ENCODE measurements at places on chromosomes 6 and 20. TPM values are rescaled to one million over a fixed set of nuclear protein-coding genes. Genes with fewer than 3 reads are reported as not detected.

GRCh38 chr6:167442245-167442644 lies 117.4 kb downstream of the TTLL2 start:
- no peak for DNase-seq

- DNase-seq, result no peak
Observed at GRCh38 chr6:148427333-148427732, 84.7 kb downstream of the SASH1 start.

DNA sequence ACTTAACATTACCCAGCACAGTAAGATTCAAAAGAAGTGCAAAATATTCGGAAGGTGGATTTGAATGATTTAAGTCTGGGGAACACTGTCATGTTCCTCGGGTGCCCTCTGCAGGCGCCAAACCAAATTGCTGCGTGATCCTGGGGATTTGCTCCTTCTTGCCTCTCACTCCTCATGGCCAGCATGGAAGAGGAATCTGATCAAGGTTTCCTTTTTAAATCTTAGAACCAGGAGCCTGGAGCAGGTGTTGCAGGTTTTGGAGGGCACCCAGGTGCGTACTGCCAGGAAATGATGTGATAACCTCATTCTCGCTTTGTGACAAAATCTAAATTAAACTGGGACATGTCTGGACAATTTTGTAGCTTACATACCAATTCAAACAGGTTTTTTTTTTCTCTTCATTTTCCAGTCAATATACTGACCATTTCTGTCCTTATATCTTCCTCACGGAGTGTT lies 8.1 kb upstream of the PFDN4 start:
- DNase-seq, result peak; percentile 91

DNA sequence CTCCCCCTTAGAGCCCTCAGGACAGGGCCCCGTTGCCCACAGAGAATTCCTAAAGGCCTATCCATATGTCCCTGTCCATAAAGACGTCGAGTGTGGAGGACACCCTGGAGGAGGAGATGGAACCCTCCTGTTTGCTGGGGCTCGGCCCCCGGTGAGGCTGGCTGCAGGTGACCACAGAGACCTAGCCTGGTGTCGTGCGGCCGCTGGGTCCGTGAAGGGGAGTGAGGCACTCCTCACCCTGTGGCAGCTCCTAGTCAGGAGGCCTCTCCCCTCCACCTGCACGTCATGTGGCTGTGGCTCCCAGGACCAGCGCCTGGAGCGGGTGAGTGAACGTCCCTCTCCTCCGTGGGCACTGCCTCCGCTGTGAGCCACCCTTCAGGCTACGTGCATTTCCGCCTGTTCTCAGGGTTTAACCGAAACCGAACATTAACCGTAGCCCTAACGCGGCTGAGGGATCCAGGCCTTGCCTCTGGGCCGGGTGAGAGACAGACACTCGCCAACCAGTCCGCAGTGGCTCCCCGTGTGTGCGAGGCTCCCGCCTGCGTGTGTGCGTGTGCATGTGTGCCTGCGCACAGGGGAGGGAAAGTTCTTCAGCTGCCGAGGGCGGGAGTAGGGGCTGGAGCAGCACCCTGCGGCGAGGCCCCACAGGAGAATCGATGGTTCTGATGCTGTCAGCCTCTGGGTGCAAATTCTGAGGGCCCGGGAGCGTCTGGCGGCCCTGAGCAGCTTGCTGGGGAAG lies 5.9 kb upstream of the TCEA2 start:
- DNase-seq, result no peak

DNA sequence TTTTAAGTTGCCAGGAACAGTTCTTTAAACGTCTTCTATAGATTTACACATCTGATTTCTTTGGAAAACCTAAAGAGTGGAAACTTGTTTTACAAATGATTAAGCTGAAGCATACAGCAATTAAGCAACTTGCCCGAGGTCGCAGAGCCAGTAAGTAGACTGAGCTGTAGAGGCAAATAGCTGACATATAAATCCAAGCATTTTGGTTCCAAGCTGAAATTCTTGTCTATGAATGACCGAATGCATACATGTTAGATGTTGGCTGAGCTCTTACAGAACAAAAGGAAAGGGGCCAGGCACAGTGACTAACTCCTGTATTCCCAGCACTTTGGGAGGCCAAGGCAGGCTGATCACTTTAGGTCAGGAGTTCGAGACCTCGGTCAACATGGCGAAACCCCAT lies 101.8 kb upstream of the SGK1 start:
- no peak for DNase-seq

- DNase-seq, result no peak
Observed at GRCh38 chr20:4445784-4446183, 275.9 kb upstream of the PRND start.

DNA sequence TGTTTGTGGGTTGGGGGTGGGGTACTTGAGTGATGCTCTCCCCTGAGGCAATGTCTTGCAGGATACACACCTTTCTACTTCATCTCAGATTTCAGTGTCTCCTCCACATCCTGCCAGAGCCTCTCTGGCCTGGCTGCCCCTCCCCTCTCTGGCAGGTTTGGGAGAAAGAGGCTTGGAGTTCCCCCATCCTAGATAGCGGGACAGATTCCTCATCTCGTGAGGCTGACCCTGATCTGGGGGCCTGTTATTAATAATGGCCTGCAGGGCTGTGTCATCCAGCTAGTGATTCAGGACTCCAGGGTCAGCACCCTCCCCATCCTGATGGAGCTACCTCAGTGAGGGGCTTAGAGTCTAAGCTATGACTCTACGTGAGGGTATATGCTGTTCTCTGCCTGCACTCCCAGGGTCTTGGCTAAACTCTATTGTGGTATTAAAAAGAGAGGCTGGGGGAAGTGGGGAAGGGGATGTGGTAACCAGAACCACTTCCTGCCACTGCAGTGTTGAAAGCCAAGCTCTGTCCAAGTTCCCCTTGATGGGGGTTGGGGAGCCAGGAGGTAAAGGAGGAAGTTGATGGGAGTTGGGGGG lies 3.7 kb upstream of the MMP9 start:
- no peak for DNase-seq

DNA sequence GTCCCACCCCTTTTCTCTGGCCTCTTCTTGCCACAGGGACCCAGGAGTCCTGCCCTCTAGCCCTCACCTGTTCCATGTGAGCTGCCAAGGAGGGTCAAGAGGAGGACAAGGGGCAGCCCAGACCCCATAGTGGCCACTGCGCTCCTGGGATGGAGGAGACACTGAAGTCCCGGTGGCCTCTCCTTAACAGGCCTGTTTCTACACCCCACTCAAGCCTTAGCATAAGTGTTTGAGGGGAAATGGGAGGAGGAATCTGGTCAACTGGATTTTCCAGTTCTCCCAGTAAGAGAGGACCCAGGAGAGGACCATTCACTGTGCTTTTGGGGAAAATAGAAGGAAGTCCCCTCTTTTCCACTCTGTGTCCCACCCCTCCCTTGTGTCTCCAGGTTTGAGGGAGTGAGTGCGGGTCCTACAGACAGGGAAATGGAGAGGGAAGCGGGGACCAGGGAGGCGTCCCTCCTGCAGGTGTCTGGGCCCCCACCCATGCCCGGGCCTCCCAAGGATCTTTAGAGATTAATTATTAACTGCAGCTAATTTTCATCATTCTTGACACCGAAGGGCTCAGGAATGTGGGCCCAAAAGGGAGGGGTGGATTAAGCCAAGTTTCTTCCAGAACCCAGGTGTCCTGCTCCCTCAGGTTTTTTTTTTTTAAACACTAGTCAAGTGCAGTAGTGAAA lies at the start of gene SFTA2:
SFTA2 (minus strand) TSS at position 202 of the 677 bp plus-strand sequence; CDS start at position 128, 74 bp downstream.
- DNase-seq, result no peak

DNA sequence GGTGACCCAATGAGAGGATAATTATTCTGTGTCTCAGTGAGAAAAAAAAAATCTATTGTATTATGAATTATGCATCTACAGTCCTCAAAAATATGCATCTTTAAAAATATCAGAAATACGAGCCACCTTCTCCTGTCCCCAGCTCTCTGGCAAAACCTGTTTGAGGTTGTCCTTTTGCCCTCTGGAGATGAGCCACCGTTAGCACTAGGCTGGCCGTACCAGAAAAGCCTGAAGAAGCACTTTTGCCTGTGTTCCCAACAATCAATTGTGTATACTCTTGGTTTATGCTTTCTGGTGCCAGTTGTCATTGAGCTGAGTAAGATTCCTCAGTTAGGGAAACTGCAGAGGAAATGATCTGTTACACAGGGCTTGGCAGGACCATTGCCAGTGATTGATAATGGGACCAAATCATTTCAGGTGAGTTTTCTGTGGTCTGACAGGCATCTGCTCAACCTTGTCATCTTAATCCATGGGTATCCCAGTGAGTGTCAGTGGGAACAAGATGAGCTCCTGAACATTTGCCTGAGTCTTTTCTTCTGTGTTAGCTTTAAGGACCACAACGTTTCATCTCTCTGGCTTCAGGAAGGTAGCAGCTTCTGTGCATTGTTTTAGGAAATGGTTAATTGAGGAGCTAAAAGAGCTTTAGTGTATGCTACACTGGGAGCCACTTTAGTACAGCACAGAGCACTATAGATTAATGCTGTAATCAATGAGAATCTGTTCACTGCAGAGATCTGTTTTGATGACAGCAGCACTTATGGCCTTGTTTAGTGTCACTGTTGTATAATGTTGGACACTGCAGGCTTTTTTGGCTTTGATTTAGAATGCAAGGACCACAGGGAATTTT lies 330.1 kb downstream of the RIMS1 start:
- DNase-seq, result no peak

GRCh38 chr6:90458353-90459224 lies 128.3 kb downstream of the MAP3K7 start:
- DNase-seq, result no peak

DNA sequence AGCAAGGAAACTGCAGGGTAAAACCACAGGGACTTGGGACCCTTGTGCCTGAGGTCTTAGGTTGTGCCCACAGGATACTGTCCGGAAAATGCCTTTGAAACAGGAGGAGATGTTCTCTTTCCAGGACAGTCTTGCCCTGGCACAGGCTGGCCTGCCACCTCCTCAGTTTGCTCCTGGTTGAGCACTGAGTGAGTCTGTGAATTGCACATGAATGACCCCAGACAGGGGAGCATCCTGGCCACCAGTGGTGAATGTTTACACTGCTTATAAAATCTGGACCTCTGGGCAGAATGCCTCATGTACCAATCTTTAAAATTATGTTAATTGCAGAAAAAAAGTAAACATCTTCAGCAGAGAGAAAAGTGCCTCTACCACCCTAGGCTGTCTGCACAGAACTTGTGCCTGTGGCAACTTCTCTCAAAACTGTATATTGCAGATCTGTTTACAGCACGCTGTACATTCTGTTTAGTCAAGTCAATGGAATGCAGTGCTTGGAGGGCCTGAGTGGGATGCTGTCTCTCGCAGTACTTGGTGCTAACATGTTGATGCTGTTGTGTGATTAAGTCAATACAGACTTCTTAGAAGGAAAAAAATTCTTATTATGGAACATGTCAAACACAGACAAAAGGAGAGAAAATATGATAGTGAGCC lies 242.1 kb downstream of the SOD2 start:
- no peak for DNase-seq

- no peak for DNase-seq
Observed at GRCh38 chr20:42906120-42906519, 283.6 kb downstream of the PTPRT start.

- DNase-seq, result no peak
Observed at GRCh38 chr6:36154286-36154685, 24.0 kb downstream of the MAPK13 start.

- no peak for DNase-seq
Observed at GRCh38 chr6:160386869-160387530, 38.8 kb downstream of the SLC22A3 start.

DNA sequence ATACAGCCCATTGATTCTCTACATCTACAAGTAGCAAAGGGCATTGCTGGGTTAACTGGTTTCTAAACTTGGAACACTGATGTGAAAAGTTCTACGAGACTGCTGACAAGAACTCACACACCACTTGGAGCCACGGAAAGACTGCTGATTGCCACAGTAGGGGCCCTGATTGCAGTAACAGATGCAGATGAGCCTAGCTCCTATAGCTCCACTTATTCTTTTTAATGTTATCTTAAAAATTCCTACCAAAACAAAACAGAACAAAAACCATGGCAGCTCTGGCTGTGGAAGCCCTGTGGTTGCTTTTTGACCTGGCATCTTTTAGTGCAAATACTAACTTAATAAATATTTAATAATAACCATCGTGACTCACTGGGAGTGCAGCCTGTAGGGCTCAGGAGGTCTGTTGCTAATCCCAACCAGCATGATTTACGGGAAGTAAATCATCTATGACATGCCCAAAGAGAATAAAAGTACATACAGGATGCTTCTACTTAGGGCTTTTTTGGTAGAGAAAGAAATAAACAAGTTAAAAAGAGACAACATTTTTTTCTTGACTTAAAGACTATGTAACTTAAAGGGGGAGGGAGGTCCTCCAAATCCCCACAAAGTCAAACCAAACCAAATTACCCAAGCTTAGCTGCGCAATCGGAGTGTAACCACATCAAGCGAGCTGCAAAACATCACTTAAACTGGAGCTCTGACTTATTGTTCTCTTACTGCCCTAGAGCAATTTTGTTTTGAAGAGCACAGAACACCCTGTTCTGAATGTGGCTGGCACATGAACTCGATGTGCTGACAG lies 87.2 kb downstream of the FKBP5 start:
- DNase-seq, result no peak

GRCh38 chr6:34362909-34363680 lies 29.4 kb downstream of the NUDT3 start:
- DNase-seq, result no peak

GRCh38 chr20:20993372-20993771 lies 112.8 kb downstream of the LINC00237 start:
- DNase-seq, result peak; percentile 80

DNA sequence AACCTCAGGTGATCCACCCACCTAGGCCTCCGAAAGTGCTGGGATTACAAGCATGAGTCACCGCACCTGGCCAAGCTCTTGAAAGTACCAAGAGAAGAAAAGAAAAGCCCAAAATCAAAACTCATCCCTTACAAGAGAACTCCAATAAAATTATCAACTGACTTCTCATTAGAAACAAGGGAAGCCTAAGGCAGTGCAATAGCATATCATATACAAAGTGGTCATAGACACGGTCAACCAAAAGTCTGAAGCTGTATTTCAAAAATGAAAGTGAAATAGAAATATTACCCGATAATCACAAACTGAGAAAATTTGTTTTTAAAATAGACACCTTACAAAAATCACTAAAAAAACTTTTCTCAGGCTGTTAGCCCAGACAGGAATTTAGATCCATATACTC lies 1321.1 kb upstream of the GJE1 start:
- DNase-seq, result no peak

- no peak for DNase-seq
Observed at GRCh38 chr6:154605178-154605881, 94.8 kb upstream of the CNKSR3 start.

The KCNK5 gene
- 0.73 TPM for polyA plus RNA-seq

The MYT1 gene
- polyA plus RNA-seq, result 21.4 TPM

The HLA-DQA1 gene
- 0.32 TPM for polyA plus RNA-seq

The GABRR2 gene
- polyA plus RNA-seq, result 0.72 TPM

The GFOD1 gene
- polyA plus RNA-seq, result 16.9 TPM

The RAE1 gene
- 49.5 TPM for polyA plus RNA-seq

The KIAA0408 gene
- 93.6 TPM for polyA plus RNA-seq

The NUS1 gene
- 43.8 TPM for polyA plus RNA-seq

The PRKN gene
- polyA plus RNA-seq, result 7.4 TPM

The ZNFX1 gene
- polyA plus RNA-seq, result 15.3 TPM

The ZNF322 gene
- 24.4 TPM for polyA plus RNA-seq

The EPHA7 gene
- 22.1 TPM for polyA plus RNA-seq

The ZSWIM3 gene
- polyA plus RNA-seq, result 6.1 TPM

The PAX1 gene
- polyA plus RNA-seq, result 0.08 TPM

The OPRM1 gene
- polyA plus RNA-seq, result 2.5 TPM

The AGPAT4 gene
- polyA plus RNA-seq, result 40.1 TPM

The KIZ gene
- 38.0 TPM for polyA plus RNA-seq

The PRICKLE4 gene
- 1.6 TPM for polyA plus RNA-seq

The PDYN gene
- polyA plus RNA-seq, result 6.7 TPM

The PPP1R14C gene
- polyA plus RNA-seq, result 33.4 TPM

The COL21A1 gene
- 9.0 TPM for polyA plus RNA-seq

The PPIL6 gene
- 12.8 TPM for polyA plus RNA-seq

The GPSM3 gene
- 9.9 TPM for polyA plus RNA-seq

The HLA-DRB5 gene
- 1.8 TPM for polyA plus RNA-seq

The ANGPT4 gene
- 0.57 TPM for polyA plus RNA-seq

The BPI gene
- 5.0 TPM for polyA plus RNA-seq

Measured in spinal cord (tissue), 10 donors.